H1 (cell line): ENCODE measurements at places on chromosomes 13 and 19.

DNA sequence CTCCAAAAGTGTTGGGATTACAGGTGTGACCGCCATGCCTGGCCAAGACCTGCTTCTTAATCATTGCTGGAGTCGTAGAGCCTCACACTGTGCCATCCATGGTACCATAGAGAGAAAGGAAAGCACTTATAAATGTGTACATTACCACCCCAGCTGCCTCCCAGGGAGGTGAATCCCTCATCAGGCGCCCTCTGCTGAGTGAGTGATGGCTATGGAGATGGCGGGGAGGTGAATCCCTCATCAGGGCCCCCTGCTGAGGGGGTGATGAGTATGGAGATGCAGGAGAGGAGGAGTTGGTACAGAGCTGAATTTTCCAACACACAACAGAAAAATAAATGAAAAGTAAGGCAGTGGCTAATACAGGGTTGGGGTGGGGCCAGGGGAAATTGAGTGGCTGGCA, 263.4 kb downstream of the UQCRFS1 start:
- H3K27ac ChIP-seq = no peak overlapping the region
- DNase-seq = no peak
- no peak overlapping the region for H3K4me3 ChIP-seq
- H3K27me3 ChIP-seq = no peaks in the 10 kb centered on the region

DNA sequence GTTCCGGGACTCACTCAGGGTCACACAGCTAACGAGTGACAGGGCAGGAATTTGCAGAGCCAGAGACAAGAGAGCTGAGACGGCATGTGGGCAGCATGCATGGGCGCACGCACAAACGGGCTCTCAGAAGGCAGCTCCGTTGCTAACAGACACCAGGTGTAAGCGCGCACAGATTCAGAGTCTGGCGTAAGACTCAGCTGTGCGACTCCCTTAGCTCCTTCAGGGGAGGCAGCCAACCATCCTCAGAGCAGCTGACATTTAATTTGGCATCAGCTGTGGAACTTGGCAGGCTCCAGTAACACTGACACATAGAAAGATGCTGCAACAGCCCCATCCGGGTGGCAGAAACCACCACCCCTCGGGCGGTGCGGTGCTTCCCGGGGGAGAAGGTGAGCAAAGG, 7.5 kb upstream of the TM6SF2 start:
- peaks cover 36% of the 10 kb centered on the region for H3K36me3 ChIP-seq
- no peaks in the 10 kb centered on the region for H3K4me1 ChIP-seq
- no peak overlapping the region for H3K27ac ChIP-seq
- no peak for DNase-seq
- H3K27me3 ChIP-seq = no peaks in the 10 kb centered on the region

DNA sequence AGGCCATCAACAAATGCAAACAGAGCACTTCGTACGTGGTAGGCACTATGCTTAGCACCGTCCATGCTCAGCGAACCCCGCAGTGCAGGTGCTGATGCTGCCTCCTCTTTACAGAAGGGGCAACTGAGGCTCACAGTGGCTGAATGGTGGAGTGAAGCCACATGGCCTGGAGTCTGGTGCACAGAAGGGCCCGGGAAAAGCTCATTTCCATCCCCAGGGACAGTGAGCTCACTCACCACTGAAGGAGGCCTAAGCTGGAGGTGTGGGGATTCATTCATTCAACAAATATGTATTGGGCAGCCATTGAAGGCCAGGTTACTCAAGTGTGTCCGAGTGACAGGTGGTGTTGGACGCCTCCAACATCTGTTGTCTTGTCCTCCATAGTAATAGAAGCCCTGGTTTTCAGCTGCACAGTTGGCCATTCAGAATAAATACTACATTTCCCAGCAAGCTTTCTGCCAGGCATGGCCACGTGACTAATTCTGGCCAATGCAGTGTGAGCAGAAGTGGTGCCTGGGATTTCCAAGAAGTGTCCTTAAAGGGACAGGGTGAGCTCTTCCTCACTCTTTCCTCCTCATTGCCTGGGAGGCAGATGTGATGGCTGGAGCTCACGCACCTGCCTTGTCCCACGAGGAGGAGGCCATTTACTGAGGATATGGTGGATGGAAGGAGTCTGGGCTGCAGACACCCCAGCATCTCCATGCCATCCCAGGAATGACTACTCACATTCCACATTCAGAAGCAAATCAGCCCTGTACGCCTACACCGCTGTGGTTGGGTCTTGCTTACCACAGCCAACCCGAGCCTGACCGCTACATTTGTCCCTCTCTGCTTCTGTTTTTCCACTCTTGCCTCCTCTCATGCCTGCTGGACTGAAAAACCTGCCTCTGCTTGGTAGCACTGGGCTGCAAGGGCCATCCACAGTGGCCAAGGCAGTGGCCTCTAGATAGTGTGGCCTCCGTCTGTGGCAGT, 2.3 kb upstream of the ZNRF4 start:
- no peaks in the 10 kb centered on the region for H3K4me1 ChIP-seq
- H3K4me3 ChIP-seq = no peak overlapping the region

- H3K27me3 ChIP-seq = no peaks in the 10 kb centered on the region
- no peak for DNase-seq
- H3K4me1 ChIP-seq = peaks cover 6% of the 10 kb centered on the region
- H3K36me3 ChIP-seq = no peaks in the 10 kb centered on the region
Measured at GRCh38 chr13:28566891-28567290, 72.0 kb upstream of the FLT1 start.

DNA sequence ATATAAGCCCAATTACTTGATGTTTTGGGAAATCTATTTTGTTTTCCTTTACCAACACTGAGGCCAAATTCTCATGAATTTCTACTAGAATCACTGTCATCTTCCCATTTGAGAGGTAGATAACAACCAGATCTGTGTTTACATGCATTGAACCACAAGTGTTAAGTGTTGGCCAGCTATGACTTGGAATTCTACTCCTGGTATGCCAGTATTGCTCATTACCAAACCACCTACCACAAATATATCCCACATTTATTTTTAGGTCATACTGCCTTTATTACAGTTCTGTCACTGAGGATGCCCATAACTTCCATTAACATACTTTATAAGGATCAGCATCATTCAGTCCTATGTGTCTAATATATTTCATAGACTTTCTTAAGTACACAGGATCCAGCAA, 328.9 kb downstream of the DIAPH3 start:
- H3K27me3 ChIP-seq = no peaks in the 10 kb centered on the region
- no peak overlapping the region for H3K27ac ChIP-seq
- no peaks in the 10 kb centered on the region for H3K36me3 ChIP-seq

DNA sequence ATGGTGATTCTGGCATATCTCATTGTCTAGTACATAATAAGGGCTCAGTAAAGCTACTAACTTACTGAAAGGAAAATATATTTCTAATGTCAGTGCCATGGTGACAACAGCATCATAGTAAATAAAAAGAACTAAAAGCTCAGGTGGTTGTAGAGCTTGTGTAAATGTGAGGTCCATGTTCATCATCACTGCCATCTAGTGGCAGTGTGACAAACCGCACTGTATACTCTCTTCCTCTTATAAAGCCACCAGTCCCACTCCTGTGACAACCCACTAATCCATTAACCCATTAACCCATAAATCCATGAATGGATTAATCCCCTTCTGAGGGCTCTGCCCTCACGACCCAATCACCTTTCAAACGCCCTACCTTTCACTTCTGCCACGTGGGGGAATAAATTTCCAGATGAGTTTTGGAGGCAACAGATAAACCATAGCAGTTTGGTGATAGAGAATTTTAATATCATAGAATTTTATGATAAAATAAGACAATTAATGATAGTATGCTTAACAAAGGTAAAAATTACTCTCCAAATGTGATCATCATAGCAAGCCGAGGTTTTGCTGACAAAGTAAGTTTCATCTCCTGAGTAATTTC, 160.4 kb upstream of the SGCG start:
- H3K27ac ChIP-seq = no peak overlapping the region
- H3K4me3 ChIP-seq = no peak overlapping the region
- DNase-seq = peak; percentile 48
- no peaks in the 10 kb centered on the region for H3K27me3 ChIP-seq

- peaks cover 5% of the 10 kb centered on the region for H3K4me1 ChIP-seq
- 0 out of 2 replicates have a peak, but pooled peaks cover 5% of the 10 kb centered on the region for H3K36me3 ChIP-seq
- H3K27ac ChIP-seq = no peak overlapping the region
- no peaks in the 10 kb centered on the region for H3K27me3 ChIP-seq
Measured at GRCh38 chr13:99356262-99357091, 49.3 kb upstream of the GPR183 start.

- H3K27ac ChIP-seq = no peak overlapping the region
- H3K36me3 ChIP-seq = no peaks in the 10 kb centered on the region
- no peak overlapping the region for H3K4me3 ChIP-seq
- H3K27me3 ChIP-seq = no peaks in the 10 kb centered on the region
Measured at GRCh38 chr13:23690668-23691067, 120.5 kb downstream of the TNFRSF19 start.

- no peak overlapping the region for H3K27ac ChIP-seq
- H3K4me3 ChIP-seq = no peak overlapping the region
- no peak for DNase-seq
Measured at GRCh38 chr13:39670445-39670844, 15.0 kb downstream of the COG6 start.

GRCh38 chr19:43471091-43471490, 5.7 kb upstream of the LYPD3 start:
- H3K4me1 ChIP-seq = no peaks in the 10 kb centered on the region; the same call in 1 of the 2 replicates
- H3K4me3 ChIP-seq = no peak overlapping the region
- H3K27ac ChIP-seq = no peak overlapping the region
- no peaks in the 10 kb centered on the region for H3K36me3 ChIP-seq

DNA sequence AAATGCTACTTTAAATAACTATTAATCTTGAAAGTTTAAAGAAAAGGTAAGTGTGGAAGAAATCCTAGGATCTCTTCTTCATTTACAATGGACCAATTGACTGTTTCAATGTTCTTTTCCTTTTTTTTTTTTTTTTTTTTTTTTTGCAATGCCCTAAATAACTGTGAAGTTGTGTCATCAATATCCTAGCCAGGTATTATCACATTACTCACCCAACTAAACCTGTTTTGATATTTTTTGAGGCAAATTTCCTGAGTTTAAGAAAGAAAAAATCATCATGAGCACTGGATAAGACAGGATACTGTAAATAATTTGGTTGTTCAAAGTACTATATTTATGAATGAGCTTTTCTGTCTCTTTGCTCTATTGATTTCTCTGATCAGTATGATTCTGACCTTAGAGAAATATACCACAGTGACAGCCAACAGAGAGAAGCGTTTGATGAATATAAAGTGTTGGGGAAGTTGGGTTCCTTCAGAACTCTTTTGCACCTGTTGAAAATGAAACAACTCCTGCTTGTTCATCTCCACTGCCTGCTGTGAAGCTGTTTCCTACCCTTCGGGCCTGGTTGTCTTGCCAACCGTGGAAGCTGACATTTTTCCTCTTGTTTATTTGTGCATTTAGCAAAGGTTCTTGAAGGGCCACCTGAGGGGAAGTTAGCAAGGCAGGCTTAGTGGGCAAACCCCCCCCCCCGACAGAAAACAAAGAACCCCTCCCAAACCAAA, 1220.5 kb upstream of the SLC10A2 start:
- no peak overlapping the region for H3K27ac ChIP-seq
- no peak overlapping the region for H3K4me3 ChIP-seq
- H3K27me3 ChIP-seq = no peaks in the 10 kb centered on the region
- H3K4me1 ChIP-seq = no peaks in the 10 kb centered on the region
- DNase-seq = no peak
- H3K36me3 ChIP-seq = no peaks in the 10 kb centered on the region

DNA sequence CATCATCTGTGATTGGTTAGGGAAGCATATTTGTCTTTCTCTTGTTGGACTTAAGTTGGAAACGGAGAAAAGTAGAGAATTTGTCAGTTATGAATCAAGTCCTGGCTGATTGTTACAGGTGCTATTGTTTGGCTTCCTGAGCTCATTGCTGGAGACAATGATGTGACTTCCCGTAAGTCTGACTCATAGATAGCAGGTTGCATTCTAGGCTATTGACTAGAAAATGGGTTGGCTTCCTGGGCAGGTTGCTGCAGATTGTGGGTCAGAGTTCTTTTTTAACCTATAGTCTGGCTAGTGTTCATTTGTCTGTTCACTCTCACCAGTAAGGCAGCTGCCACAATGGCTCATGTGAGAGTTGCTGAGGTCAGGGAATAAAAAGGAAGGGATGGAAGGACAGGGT, 101.5 kb downstream of the CCNA1 start:
- H3K4me1 ChIP-seq = peaks cover 11% of the 10 kb centered on the region
- H3K36me3 ChIP-seq = no peaks in the 10 kb centered on the region
- no peak overlapping the region for H3K4me3 ChIP-seq
- H3K27me3 ChIP-seq = no peaks in the 10 kb centered on the region
- no peak overlapping the region for H3K27ac ChIP-seq
